ENCODE measurements at places on chromosomes 4 and X.
A peak's percentile ranks its signal among the peaks of the same experiment; 100 is the strongest.

DNA sequence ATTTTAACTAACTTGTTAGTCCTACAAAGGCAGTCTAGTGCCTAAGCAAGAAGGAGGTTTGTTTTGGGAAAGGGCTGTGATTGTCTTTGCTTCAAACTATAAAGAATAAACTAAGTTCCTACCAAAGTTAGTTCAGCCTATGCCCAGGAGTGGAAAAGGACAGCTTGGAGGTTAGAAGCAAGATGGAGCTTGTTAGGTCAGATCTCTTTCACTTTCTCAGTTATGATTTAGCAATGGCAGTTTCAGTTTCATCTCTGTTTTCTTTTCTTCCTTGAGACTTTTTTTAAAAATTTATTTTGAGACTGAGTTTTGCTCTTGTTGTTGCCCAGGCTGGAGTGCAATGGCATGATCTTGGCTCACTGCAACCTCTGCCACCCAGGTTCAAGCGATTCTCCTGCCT is 82.9 kb upstream of the NLGN4X start:
- no peak for DNase-seq

- no peak for DNase-seq
Measured at GRCh38 chrX:25059273-25059672, 43.5 kb upstream of the ARX start.

- DNase-seq, result no peak
Measured at GRCh38 chr4:133618963-133619362, 469.9 kb downstream of the PCDH10 start.

DNA sequence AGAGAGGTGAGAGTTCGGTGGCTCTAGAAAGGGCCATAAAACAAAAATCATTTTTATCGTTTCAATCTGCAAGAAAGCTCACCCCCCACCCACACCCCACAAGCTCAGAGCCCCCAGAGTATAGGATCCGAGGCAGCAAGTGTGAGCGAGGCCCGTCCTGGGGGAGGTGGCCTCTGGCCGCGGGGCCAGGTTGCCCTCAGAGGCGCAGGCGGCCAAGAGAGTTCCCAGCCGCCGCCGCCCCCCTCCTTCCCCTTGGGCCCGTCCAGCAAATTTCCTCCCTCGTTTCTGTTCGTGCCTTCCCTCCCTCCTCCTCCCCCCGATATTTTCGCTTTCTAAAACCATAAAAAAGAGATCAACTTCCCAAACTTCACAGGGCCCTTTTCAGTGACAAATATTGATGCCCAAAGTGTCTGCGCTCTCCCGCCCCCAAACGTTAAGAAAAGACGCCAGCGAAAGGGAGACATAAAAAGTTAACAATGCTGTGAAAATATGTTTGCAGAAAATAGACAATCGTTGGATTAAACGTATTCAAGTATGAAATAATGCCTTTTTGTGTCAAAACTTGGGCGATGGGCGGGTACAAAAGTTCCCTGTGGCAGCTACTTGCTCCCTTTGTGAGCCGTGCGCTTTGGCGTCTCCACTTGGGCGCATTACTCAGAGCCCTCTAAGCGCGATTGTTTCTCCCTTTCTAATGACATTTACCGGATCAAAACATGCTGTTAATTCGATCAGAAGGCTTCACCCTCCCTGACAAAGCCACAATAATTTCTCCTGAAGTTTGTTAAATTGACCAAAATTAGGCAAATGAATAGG is 1.1 kb upstream of the HELT start:
- no peak for DNase-seq

DNA sequence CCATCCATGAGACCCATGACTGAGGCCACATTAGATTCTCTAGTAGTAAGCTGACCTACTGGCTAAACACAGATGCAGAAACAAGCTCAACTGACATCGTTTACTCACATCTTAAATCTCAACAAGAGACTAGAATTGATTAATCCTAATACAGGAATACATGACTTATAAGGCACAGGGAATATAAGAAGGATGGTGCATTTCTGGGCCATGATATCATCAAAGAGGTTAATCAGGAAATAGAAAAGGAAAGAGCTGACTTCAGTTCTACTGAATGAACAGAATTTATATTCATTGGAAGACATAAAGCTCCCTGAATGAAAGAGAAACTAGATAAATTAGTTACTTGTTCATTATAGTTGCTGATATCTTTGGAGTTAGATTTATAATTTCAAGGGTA is 1406.5 kb downstream of the STIM2 start:
- no peak for DNase-seq

GRCh38 chrX:104935581-104935980 is 284.9 kb downstream of the TEX13A start:
- DNase-seq, result no peak

DNA sequence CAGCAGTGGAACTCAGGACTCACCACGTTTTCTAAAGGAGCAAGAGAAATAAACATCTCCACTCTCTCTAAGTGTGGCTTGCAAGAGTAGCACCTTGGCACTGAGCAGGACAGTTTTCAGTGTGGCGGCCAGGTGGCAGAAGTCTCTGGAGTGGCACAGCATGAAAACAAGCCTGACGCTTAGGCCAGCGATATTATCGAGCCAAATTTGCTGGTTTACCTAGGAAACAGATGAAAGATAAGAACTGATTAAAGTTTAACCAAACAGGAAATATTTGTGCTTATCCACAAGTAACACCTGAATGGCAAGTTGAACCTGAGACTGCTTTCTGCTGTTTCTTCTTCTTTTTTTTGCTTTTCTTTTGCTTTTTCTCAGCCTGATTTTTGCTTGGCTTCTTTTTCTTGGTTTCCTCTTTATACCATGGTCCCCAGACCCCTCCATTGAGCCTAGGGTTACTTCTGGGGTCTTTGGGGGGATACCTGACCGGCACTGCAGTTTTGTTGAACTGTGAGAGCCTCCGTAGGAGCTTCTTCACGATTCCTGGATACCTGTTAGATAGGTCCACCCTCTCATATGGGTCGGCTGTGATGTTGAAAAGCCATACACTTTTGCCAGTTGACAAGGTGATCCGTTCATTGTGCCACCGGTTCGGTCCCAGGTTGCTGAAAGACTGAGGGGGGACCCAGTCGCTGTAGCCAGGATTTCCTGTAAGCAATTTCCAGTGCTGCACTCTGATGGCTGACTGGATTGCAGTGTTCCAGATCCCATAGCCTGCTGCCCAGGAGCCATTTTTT is 77.3 kb downstream of the ARSJ start:
- DNase-seq, result peak; percentile 18

DNA sequence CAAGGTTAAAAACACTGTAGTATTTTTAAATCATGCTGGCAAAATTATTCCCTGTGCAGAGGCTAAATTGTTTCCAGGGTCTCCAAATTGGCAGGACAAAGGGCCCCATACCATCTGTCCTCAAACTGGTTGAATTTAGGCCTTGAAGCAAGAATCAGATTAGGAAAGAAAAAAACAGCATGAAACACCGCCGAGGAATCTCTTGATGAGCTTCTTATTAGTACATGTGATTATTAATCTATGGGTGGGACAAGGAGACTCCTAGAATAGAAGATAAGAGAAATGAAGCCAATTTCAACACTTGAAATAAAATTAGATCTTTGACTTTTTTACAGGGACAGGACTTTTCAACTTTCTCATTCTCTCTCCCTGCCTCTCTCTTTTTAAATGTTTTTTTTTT is 7.1 kb upstream of the CLNK start:
- no peak for DNase-seq

- DNase-seq, result no peak
Measured at GRCh38 chrX:70694339-70695122, 214.0 kb downstream of the TEX11 start.

- DNase-seq, result no peak
Measured at GRCh38 chr4:166092797-166093290, 219.8 kb downstream of the TLL1 start.

GRCh38 chrX:25010784-25011588 is 4.8 kb downstream of the ARX start:
- DNase-seq, result no peak

DNA sequence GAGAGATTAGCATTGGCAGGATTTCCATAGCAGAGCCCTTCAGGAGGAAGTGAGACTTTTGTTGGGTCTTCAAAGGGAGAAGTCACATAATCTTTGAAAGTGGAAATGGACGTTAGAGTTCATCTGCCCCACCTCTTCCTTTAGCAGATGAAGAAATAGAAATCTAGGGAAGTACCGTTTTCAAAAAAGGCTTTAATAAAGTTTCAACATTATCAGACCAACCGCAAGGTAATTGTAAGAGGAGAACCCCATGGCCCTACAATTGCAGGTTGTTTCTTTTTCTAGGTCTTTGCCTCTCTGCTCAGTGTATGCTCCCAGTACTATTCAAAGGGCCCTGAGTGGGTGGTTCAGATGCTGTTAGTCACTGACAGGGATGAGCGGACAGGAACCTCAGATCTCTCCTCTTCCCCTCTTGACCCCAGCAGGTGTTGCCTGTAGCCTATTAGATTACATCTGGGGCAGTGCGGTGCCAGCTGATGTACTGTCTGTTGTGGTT is 48.6 kb upstream of the AP1S2 start:
- no peak for DNase-seq

DNA sequence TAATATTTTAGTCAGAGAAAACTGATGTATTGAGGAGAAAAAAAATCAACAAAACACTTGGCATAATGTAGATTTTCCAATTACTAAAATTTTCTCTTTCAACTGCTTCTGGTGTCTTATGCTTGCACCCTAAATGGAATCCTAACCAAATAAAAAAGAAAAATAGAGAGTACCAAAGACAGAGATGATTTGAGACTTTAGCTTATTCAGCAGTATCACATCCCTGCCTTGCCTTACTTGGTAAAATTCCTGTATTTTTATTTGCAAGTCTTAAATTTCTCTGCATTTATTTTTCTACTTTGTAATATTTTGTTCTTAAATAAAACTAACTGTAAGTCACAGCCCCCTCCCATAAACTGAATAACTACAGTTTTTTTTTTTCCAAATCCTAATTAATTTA is 950.5 kb upstream of the INTU start:
- DNase-seq, result no peak
